NCI-H1694 (cell line): ENCODE measurements at places on chromosomes 4 and X.

DNA sequence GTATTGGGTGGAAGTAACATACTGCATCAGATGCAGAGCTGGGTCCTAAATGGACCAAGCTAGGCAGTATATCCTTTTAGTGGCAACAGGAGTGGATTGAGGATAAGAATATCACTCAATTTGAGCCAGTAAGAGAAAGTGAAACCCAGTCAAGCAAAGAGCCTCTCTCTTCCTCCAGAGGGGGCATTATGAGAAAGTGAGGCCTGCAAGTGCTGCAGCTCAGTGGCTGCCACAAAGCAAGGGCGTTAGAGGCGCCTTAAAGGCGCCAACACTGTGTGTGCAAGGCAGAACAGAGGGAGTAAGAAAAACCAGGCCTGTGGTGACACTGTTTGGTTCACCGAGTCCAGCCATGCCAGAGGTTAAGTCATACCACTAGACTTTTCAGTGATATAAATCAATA, 17.5 kb downstream of the STX18 start:
- DNase-seq: no peak

DNA sequence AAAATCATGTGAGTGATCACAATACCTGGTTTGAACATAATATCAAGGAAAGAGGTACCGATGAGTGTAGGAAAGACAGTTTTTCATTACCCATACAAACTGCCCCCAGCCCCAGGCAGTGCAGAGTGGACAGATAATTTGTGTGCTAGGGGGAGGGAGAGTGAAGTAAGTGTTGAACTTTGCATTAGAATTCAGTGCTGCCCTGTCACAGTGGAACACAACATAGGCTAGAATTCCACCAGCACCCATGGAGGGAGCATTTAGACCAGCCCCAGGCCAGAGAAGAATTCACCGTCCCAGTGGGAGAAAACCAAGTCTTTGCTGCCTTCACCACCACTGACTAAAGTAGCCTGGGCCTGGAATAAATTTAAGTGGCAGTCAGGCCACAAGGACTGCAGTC, 107.3 kb downstream of the SCLT1 start:
- DNase-seq: no peak

DNA sequence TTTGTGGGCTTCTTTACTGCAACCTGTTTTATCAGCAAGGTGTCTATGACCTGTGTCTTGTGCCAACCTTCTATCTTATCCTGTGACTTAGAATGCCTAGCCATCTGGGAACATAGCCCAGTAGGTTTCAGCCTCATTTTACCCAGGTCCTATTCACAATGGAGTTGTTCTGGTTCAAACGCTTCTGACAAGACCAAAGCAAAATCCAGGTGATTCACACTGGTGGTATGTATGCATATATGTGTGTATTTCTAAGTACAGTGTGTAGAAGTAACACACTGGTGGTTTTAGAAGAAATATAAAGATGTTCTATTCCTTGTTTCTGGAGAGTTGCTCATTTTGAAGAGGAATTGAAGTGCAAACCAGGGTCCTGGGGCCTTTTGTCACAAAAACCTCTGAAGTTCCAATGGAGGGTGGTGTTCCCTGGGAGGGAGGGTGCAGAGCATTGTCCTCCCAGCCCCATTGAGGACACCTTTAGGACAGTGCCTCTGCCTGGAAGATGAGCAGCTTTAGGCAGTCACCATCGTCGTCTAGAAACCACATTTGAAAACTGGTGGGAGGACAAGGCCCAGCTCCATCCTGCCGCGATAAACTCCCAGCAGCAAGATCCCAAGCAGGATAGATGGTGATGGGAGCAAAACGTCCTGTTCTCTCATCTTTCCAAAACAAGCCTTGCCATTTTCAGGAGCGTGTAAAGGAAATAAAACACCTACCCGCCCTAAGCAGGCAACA, 191.4 kb downstream of the TSPAN5 start:
- DNase-seq: no peak

DNA sequence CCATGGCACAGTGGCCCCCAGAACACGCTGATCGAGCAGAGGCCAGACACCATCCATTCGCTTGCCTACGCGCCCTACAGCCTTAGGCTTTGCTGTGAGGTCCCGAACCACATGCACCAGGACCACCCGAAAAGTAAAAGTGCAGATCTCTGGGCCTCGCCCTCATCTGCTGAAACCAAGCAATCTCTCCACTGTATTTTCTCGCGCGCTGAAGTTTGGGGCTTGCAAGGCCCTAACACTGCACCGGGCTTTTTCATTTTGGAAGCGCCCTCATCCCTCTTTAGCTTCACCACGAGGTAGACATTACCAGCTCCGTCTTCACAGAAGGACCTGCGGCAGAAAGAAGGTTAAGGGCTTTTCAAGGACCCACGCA, 21.2 kb downstream of the NKX3-2 start:
- DNase-seq: no peak

- no peak for DNase-seq
Observed at GRCh38 chr4:80017125-80017854, 55.7 kb downstream of the ANTXR2 start.

DNA sequence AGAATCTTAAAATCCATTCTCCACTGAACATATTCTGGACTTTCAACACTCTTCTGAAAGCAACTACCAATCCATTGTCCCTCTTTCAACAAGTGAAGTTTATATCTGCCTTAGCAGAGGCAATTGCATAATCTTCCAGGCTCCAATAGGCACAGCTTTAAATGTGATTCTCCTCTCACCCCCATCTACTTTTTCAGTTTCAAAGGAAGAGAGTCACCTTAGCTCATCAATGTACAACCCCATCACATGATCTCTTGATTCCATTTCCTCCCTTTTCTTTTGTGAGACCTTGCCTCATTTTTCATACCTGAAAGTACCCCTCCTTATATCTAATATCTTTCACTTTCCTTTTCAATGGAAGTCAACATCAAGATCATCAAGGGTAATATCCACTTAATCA, 921.7 kb upstream of the EPHA5 start:
- DNase-seq: no peak

- no peak for DNase-seq
Observed at GRCh38 chrX:51395810-51396728, 63.4 kb downstream of the NUDT10 start.

DNA sequence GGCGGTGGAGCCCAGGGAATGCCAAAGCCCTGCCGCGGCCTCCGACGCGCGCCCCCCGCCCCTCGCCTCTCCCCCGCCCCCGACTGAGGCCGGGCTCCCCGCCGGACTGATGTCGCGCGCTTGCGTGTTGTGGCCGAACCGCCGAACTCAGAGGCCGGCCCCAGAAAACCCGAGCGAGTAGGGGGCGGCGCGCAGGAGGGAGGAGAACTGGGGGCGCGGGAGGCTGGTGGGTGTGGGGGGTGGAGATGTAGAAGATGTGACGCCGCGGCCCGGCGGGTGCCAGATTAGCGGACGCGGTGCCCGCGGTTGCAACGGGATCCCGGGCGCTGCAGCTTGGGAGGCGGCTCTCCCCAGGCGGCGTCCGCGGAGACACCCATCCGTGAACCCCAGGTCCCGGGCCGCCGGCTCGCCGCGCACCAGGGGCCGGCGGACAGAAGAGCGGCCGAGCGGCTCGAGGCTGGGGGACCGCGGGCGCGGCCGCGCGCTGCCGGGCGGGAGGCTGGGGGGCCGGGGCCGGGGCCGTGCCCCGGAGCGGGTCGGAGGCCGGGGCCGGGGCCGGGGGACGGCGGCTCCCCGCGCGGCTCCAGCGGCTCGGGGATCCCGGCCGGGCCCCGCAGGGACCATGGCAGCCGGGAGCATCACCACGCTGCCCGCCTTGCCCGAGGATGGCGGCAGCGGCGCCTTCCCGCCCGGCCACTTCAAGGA, at the start of gene FGF2:
Gene FGF2 (plus strand): TSS at position 279 of the 705 bp plus-strand sequence. CDS start 344 bp downstream, at position 623.
- no peak for DNase-seq
